NCI-H1417 treated with DMSO at 0.1 percent for 48 hours (cell line): ENCODE measurements at places on chromosomes 6 and 20.

DNA sequence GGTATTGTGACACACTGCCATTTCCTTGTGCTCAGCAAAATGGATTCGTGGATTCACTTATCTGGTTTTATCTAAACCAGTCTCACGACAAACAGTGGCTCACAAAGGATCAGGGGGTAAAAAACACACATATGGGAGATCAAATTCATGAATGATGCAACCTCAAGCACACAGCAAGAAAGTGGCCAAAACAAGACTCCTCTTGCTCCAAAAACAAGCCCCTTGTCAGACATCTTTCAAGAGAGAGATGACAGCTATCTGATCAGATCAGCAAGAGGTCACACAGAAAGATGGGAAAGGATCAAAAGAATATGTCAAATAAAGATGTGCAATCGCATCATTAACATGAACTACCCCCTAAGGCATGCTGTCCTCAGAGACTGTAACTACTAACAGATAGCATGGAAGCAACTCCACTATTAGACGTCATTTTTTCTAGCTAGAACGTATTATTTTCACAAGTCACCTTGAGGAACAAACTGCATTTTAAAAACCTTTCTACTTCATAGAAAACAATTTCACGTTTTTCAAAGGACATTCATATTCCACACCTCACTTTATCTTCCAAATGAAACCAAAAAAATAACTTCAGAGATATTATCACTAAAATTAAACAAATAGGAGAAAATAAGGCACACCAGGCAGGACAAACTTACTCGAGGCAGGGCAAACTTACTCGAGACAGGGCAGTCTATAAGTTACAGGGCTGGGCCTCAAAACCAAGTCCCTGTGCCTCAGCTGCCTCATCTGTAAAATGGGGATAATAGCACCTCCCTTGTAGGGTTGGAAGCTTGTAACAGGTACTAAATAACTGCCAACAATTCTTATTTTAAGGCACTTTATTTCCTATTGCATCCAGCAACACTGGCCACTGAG is 122.3 kb downstream of the PREX1 start:
- no peak for DNase-seq

DNA sequence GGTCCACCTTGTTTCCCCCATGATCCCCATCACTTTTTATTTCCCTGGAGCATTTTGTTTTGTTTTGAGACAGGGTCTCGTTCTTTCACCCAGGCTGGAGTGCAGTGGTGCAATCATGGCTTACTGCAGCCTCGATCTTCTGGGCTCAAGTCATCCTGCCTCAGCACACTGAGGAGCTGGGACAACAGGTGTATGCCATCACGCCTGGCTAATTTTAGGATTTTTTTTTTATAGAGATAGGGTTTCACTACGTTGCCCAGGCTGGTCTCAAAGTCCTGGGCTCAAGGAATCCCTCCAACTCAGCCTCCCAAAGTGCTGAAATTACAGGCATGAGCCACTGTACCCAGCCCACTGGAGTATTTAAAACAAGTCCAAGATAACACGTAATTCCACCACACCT is 179.9 kb downstream of the PREX1 start:
- DNase-seq: no peak

GRCh38 chr20:8431538-8432434 is 299.7 kb downstream of the PLCB1 start:
- no peak for DNase-seq

GRCh38 chr20:32888636-32889035 is 29.9 kb downstream of the EFCAB8 start:
- no peak for DNase-seq

DNA sequence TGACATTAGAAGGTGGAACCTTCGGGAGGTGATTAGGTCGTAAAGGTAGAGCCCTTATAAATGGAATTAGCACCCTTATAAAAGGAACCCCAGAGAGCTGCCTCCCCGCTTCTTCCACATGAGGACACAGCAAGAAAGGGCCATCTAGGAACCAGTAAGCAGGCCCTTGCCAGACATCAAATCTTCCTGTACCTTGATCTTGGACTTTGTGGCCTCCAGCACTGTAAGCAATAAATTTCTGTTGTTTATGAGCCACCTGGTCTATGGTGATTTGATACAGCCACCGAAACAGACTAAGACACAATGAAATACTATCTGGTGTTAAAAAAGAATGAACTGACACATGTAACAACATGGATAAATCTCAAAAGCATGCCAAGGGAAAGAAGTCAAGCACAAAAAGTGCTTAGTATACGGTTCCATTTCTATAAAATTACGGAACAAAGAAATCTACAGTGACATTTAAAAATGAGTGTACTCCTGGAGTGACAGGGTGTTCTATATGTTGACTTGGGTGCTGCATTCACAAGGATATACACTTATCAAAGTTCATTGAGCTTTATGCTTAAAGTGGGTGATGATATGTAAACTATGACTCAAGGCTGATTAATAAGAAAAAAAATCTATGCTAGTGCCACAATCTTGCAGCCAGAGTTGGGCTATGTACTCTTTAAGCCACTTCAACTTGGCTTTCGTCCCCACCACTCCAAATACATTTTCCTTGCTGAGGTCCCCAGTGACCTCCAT is 18.4 kb downstream of the SERPINB1 start:
- DNase-seq: no peak

GRCh38 chr6:136174510-136174909 is 75.6 kb downstream of the MTFR2 start:
- DNase-seq: no peak
